Head of caudate nucleus (tissue), 42 donors: ENCODE measurements at places on chromosomes 11 and 22.

DNA sequence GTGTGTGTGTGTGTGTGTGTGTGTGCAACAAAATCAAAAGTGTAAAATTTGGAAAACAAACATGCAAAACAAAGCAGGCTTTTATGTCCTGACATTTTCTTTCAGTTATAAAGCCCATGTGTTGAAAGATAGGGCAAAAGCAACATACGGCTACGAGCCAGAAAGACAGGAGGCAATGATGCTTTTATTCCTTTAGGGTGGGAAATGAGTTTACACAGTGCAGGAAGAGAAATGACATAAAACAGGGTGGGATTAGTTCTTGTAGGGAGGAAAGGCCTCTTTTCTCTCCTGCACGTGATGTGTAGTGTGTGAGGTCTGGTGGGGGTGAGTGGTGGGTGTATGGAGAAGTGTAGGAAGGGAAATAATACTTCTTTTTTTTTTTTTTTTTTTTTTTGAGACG is 29.4 kb downstream of the IL18 start:
- DNase-seq: no peak

DNA sequence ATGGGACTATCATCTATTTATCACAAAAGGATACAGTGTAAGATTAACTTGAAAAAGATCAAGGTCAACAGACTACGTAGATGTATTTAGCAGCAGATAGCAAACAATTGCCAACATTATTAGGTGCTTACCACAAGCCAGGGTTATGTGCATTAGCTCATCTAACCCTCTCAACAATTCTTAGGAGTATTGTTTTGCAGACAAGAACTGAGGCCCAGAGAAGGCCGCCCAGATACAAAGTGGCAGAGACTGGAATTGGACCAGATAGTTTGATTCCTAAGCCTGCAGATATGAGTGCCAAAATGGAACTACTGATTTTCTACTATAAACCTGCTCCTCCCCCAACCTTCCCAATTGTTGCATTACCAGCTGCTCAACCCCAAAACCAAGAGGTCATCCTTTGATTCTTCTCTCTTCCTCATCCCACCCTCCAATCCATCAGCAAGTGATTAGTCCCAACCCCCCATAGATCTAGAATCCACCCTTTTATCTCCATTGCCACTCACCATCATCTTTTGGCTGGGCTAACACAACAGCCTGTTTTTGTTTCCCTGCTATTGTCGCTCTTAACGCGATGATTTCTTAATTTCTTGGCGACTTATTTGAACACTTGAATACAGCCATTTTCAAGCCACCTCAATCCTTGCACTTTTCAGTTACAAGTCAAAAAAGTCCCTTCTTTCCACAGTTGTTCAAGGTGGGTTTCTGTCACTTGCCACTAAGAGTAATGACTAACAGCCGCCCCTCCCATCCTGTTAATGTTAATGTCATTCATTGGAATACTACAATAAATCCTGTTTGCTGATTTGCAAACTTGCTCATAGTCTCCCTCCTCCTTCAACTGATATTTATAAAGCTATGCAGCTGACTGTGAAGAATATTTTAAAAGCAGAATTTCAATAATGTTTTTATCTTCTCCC is 2.7 kb downstream of the TMEM123 start:
- no peak for DNase-seq

- DNase-seq: no peak
Measured at GRCh38 chr22:41781507-41781906, 19.0 kb upstream of the CCDC134 start.

DNA sequence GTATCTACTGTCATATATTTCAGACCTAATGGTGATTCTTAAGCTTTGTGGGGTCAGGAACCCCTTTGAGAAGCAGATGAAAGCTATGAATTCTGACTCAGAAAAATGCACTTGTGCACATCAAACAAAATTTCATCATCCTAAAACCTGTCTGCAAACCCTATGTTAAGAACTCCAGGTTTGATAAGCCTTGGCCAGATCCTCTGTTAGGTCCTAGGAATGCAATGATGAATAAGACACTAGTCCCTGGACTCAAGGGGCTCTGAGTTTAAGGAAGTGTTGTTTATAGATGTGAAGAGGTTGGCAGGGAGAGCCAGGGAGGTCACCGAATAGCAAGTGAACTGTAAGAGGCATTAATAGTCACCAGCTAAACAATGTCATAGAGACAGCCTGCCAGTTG is 103.2 kb downstream of the SPON1 start:
- DNase-seq: no peak
